ENCODE measurements at places on chromosomes 4 and X.

DNA sequence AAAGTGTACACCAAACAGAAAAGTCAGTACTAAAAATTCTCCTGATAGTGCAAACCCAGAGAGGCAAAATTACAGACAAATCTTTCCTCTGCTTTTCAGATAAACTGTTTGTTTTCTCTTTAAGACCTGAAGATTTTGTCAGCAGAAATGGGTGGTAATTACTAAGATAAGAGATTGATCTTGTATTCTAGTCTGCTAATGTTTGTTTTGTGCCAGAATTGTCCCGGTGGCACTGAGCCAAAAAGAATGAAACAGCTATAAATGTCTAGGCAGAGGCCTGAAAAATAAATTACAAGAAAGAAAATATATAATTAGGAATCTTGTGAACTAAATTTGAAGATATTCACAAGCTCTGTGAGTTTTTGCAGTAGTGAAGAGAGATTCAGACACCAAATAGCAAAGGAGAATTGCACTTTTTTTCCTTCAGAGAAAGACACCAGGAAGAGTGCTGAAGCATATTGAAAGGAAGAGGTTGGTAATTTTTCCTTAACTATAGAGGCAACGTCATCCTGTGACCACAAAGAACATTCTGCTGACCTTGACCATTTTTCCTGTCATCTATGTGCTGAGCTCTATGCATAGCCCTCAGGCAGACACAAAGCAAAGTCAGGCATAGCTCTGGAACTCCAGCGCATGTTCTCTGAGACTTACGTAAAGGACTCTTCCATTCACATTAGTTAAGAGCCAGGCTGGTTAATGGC, 314.5 kb upstream of the RASGEF1B start:
- H3K4me3 ChIP-seq = no peak overlapping the region
- no peak for DNase-seq
- H3K4me1 ChIP-seq = no peaks in the 10 kb centered on the region
- H3K27me3 ChIP-seq = no peaks in the 10 kb centered on the region
- no peak overlapping the region for H3K27ac ChIP-seq

DNA sequence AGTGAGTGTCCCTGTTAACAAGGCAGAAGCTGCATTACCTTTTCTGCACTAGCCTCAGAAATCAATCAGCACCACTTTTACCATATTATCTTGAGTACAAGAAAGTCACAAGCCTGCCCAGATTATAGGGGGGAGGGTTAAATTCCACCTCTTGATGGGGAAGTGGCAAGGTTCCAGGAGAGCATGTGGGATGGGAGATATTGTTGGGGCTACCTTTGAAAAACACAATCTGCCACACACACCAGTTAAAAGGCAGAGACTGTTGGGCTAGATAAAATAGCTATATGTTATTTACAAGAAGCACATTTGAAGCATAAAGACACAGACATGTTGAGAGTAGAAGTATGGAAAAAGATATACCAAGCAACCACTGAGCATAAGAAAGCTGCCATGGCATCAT, 6.6 kb upstream of the AVPR2 start:
- H3K27me3 ChIP-seq = peaks cover 3% of the 10 kb centered on the region
- H3K27ac ChIP-seq = no peak overlapping the region
- DNase-seq = no peak
- no peaks in the 10 kb centered on the region for H3K36me3 ChIP-seq
- H3K4me1 ChIP-seq = peaks cover 13% of the 10 kb centered on the region

- H3K27ac ChIP-seq = no peak overlapping the region
- no peak overlapping the region for H3K4me3 ChIP-seq
- H3K27me3 ChIP-seq = no peaks in the 10 kb centered on the region
- H3K36me3 ChIP-seq = no peaks in the 10 kb centered on the region
- H3K4me1 ChIP-seq = peaks cover 16% of the 10 kb centered on the region
Observed at GRCh38 chr4:73451404-73451803, 15.4 kb downstream of the AFP start.

- no peak overlapping the region for H3K4me3 ChIP-seq
- H3K36me3 ChIP-seq = peaks cover 32% of the 10 kb centered on the region
- no peak overlapping the region for H3K27ac ChIP-seq
- peaks cover 2% of the 10 kb centered on the region for H3K27me3 ChIP-seq
Observed at GRCh38 chr4:53465891-53466290, 88.5 kb downstream of the FIP1L1 start.

All from endothelial cell (in vitro differentiated cells).